Stimulated activated CD4-positive, alpha-beta T cell treated with anti-CD3 and anti-CD28 coated beads, Interleukin-2, amount 100 ng/mL, for 24 hours (primary cell): ENCODE measurements at places on chromosomes 13 and 19.
A peak's percentile ranks its signal among the peaks of the same experiment; 100 is the strongest.

GRCh38 chr13:98570929-98571372 is 6.0 kb downstream of the STK24 start:
- DNase-seq = peak; percentile 38

GRCh38 chr13:109468123-109468522 is 318.3 kb downstream of the IRS2 start:
- no peak for DNase-seq

DNA sequence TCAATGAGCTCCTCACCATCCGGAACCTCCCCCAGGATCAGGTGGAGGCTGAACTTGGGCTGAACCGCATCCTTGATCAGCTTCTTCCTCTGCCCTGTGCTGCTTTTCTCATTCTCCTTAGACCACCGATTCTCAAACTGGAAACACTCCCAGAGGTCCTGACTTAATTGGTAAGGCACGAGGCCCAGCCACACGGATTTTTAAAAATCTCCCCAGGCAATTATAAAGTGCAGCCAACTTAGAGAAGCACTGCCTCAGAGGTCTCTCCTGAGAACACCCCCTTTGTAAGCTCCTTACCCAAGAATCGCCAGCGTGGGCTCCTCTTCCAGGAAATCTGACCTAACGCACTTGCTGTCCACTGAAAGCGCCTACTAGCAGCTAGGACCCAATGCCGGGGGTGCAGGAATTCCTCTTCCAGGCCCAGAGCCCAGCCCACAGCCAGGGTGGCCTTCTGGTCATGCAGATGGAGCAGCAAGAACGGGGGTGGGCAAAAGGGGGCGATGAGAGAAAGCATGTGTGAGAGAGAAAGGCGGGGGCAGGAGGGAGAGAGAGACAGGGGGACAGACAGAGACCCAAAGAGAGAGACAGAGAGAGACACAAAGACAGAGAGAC is 66.9 kb upstream of the CACNA1A start:
- no peak for DNase-seq

DNA sequence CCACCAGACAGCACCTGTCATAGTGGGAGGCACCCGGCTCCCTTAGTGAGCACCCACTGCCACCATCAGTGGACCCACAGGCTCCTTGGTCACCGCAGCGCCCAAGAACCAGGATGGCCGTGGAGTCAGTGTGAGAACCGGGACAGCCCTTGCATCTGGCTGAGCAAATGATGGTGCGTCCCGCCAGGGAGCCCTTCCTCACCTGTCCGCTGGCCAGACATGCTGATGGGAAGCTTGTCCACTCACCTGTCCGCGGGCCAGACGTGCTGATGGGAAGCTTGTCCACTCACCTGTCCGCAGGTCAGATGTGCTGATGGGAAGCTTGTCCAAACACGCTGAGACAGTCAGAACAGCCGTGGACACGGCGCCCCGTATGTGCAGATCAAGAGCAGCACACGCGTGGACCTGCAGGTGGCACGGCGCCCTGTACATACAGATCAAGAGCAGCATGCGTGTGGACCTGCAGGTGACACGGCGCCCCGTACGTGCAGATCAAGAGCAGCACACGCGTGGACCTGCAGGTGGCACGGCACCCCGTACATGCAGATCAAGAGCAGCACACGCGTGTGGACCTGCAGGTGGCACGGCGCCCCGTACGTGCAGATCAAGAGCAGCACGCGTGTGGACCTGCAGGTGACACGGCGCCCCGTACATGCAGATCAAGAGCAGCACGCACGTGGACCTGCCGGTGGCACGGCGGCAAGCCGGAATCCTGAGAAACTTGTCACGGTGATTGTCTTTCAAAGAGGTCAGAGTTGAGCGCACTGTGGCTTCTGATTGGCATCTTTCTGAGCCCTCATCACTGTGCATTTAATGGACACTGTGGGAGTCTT is 40.7 kb upstream of the DCUN1D2 start:
- DNase-seq = no peak

- DNase-seq = no peak
Measured at GRCh38 chr13:49908637-49909036, 27.5 kb downstream of the SPRYD7 start.

GRCh38 chr13:24348385-24348784 is 39.0 kb downstream of the C1QTNF9 start:
- DNase-seq = no peak

DNA sequence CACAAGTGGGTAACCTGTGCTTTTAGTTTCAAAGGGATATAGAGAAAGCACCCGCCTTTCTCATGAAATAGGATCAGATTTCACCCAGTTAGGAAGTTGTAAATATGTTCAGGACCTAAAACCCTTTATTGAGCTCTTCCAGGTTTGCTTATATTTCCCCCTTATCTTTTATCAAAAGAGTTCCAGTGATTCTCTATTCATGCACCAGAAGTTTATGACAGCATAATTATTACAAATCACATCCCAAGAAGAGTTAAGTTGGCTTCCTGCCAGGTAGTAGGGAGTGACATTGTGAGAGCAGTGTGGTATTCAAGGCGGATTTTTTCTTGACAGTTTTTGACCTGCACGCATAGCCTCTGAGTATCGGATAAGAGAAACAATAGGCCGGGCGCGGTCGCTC is 190.3 kb downstream of the STK24 start:
- no peak for DNase-seq

GRCh38 chr13:23777575-23777870 is 111.7 kb downstream of the MIPEP start:
- no peak for DNase-seq
